ENCODE measurements at places on chromosomes 1 and 21. TPM values are rescaled to one million over a fixed set of nuclear protein-coding genes. Genes with fewer than 3 reads are reported as not detected.

DNA sequence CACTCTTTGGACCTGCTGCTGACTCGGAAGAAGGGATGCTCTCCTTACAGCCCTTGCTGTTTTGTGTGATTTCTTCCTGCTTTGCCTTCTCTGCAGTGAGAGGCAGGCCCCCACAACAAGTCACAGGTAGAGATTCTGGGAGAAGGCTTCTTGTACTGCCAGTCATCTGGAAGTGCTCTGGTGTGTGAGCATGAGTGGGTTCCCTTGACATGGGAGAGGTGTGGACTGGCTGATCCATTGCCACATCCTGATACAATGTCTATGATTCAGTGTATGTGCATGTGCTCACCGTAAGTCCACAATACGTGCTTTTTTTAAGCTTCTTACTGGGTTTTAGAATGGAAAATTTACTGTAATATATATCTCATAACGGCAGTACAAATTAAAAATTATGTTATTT lies 46.0 kb upstream of the PLA2G4A start:
- DNase-seq: no peak

DNA sequence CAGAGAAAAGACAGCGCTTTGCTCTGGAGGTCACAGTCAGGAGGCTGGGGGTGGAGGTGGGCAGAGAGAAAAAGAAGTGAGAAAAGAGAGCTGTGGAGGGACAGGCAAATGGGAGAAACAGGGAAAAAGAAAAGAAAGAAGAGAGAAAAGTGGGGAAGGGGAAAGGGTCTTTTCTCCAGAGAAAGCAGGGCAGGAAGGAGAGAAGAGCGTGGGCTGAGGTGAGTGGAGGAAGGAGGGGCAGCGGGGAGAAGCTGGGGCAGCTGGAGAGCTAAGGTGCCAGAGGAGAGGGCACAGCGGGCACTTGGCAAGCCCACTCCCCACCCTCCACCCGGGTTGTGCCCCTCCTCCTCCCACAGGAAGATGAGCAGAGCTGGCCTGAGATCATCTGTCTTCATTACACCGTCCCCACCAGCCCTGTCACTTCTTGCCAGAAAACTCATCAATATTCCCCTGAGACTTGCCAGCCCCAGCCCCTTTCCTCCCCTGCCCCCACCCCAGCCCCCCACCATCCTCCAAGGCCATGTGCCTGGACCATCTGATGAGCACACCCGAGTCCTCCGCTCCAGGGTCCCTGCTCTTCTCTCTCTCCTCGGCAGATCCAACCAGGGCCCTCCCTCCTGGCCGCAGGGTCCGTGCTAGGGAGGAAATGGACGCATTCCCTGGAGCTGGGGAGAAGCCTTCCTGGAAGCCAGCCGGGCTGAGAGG lies 17.0 kb upstream of the BLACAT1 start:
- no peak for DNase-seq

GBP7 gene
- total RNA-seq: not detected

- DNase-seq: no peak
Measured at GRCh38 chr1:207747627-207748492, 4.0 kb upstream of the CD46 start.

KNCN gene
- not detected for total RNA-seq

TMEM183A gene
- 62.9 TPM for total RNA-seq

Data from RPMI7951 (cell line).